ENCODE measurements at places on chromosomes 1 and 21.

- no peak for DNase-seq
Observed at GRCh38 chr1:198500096-198500495, 40.4 kb downstream of the ATP6V1G3 start.

DNA sequence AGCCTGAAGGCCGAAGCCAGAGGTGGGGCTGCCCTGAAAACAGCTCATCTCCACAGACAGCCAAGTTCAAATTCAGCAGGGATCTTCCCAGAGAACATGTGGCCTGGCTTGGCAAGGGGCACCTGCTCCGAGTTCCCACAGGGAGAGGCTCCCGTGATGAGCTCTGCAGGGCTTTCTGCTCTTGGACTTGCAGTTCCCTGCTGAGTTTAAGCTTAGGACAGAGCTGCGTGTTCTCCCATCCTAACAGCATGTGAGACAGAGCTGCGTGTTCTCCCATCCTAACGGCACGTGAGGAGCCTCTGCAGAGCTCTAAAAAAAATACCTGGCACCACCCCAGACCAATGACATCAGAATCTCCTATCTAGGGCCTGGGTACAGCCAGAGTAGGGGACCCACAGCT is 113.0 kb upstream of the VAMP3 start:
- DNase-seq: no peak

- no peak for DNase-seq
Observed at GRCh38 chr1:237953238-237953637, 62.5 kb upstream of the ZP4 start.

DNA sequence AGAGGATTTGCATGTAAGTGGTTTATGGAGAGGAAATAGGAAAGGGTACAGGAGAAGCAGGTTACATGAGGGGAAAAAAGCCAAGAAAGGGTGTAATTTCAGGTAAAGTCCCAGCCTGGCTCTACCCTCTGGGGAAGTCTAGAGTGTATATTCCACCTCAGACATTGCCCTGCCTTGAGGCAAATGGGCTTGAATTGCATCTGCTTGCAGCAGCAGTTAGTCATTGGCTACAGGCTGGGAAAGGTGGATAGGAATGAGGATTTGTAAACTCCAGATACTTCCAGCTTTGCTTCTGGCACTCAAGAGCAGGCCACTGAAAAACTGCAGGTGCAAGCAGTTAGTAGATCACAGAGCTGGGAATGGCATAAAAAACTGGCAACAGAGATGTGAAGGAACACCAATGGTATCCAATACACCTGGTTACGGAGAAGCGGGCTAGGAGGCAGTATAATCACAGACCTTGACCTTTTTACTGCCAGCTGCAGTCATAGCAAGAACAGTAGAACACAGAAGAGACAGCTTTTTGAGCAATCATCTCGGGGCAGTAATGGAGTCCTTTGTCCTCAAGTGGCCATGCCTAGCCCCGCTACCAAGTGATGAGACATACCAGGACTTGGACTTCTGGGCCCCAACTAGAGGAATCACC is 226.9 kb upstream of the NRIP1 start:
- DNase-seq: no peak
